ENCODE measurements at places on chromosomes 5 and 9.

- no peak for DNase-seq
Measured at GRCh38 chr9:110041452-110041851, 166.5 kb downstream of the C9orf152 start.

GRCh38 chr9:11204521-11204920, 591.7 kb upstream of the PTPRD start:
- DNase-seq = no peak

DNA sequence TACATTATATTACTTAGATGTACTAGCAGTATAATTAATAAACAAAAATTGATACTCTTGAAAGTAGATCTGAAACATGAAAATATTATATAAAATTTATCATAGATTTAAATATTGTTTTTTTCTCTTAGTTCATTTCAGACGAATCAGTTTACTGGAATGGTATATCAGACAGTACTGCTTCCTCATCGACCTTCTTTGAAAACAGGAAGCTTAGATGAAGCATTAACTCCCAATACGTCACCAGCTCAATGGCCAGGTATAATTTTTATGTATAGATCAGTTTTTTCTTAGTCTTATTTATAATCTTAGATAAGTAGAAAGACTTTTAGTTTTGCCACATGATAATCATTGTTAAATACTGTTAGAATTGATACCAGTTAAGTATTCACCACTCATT, 106.3 kb downstream of the DMXL1 start:
- no peak for DNase-seq

- DNase-seq = no peak
Measured at GRCh38 chr5:110663525-110663924, 62.9 kb downstream of the TMEM232 start.

GRCh38 chr9:106897236-106897635, 34.3 kb downstream of the ZNF462 start:
- peak; percentile 74 for DNase-seq

DNA sequence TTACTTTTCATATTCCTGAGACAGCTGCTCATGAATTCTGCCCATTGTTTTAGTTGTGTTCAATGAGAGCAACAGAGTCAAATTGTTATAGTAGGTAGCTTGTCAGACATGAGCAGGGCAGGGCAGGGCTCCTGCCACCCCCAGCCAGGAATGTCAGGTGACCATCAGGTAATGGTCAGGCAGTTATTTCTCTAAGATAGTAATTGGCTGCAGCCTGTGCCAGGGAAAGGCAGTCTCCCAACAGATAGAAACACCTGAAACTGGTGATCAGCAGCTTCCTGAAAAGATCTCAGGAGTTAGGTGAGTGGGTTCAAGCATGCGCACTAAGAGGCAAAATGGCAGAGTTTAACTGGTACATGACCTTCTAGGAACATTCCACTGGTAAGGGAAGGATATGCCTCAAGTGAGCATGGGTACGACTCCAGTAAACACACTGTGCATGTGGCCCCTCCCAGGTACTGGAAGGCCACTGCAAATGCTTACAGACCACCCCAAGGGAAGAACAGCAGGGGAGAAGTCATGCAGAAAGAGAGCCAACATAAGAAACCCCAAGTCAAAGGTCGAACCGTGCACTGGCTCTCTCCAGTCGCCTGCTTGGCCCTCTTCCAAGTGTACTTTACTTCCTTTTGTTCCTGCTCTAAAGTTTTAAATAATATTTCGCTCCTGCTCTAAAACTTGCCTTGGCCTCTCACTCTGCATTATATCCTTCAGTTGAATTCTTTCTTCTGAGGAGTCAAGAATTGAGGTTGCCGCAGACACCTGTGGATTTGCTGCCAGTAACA, 25.1 kb downstream of the CARTPT start:
- DNase-seq = no peak

DNA sequence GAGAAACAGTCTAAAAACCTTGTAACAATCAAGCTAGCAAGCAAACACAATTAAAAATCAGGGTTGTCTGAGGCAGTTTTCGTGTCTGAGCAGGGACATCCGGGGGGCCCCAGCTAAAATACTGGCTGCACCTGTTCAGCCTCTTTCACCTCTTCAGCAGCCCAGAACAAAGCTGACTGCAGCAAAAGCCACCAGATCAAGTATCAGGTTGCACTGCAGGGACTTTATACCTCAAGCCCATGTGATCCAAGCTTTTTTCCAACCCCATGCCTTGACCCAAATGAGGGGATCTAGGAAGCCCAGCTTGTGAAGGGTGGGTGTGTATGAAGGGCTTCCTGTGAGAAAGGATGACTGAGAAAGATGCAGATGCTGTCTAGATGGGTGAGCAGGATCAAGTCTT, 133.4 kb downstream of the SEMA6A start:
- DNase-seq = no peak

- DNase-seq = peak; percentile 53
Measured at GRCh38 chr5:78405829-78406750, 45.7 kb downstream of the SCAMP1 start.

DNA sequence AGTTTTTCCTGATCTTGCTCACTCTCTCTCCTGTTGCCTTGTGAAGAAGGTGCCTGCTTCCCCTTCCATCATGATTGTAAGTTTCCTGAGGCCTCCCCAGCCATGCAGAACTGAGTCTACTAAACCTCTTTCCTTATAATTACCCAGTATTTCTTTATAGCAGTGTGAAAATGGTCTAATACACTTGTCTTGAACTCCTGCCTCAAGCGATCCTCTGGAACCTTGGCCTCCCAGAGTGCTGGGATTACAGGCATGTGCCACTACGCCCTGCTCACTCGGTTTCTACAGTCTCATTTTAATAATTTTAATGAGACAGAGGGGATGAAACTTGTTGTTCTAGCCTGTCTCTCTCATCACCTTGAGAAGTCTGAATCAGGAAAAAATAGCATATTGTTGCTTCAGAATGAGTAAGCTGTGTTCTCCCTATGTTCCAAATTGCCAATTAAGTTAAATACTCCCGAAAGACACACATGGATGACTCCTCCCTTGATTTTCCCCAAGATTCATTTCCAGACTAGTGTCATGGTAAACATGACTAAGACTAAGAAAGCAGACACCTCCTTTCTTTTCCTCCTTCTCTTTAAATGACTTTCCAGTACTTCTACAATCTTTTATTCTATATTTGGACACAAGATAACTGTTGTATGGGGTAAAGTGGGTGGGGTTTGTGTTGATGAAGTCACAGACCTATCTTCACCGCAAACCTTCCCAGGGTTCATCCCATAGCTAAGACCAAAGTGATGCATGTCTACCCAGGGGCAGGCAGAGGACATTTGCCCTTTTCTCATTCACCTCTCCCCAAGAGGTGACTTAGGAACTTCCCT, 7.8 kb upstream of the DNAJC18 start:
- peak; percentile 58 for DNase-seq

GRCh38 chr5:62732677-62733121, 154.1 kb downstream of the LRRC70 start:
- no peak for DNase-seq

DNA sequence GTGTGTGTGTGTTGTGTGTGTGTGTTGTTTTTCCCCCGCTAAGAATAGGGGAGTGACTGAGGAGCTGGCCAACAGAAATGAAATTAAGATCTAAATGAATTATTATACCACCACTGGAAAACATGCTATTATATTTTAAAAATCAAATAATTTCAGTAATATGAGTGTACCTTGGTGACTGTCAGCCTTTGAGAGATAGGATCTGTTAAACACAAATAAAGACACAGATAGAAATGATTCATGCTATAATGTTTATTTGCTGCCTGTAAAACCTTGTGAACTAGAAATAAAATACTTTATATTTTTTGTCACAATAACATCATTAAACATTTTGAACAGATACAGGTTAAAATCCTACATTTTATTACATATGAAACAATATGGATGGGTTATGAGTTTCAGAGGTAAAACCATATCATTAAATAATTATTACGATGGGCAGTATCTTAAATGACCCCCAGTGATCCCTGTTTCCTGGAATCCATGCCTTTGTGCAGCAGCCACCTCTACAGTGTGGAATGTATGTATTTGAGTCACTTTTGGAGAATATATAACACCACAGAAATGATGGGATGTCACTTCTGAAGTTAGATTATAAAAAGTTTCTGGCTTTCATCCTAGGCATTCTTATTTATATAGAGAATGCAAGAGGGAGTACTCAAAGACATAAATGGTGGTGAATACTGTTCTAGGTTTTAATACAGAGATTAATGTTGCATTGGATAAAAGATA, 617.2 kb downstream of the CDH18 start:
- DNase-seq = no peak

GRCh38 chr5:39331861-39332381, 32.4 kb downstream of the C9 start:
- DNase-seq = peak; percentile 78

DNA sequence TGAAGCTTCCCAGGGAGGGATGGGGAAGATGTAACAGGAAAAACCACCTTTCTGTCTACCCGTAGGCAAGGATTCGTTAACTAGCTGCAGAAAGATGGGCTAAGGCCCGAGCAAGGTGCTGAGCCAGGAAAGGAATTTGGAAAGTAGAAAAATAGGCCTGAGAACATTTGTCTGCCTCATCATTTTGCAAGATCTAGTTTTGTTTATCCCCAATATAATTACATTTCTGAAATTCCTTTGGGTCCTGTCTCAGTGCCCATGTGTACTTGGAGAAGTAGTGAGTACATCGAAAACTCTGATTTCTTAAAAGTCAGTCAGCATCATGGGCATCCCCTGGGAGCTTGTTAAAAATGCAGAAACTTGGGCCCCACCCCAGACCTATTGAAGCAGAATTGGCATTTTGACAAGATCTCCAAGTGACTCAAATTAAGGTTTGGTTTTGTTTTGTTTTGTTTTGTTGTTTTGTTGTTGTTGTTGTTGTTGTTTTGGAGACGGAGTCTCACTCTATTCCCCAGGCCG, 52.1 kb upstream of the CEMIP2 start:
- peak; percentile 85 for DNase-seq

- DNase-seq = no peak
Measured at GRCh38 chr9:1048811-1049210, 1.3 kb upstream of the DMRT2 start.

DNA sequence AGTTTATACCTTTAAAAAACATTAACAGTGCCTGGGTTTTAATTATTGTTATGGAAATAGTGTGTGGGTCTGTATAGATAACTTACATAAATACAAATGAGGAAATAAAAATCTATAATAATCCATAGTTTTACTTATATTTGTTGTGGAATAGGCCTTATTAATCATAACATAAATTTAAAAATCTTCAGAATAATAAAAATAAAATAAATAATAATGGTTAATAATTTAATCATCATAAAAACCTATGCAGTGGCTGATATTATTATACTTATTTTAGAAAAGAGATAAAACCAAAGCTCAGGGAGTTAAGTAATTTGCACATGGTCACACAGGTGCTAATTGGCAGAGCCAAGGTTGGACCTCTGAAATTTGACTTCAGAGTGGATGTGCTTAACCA, 785.3 kb upstream of the SEMA6A start:
- DNase-seq = no peak

DNA sequence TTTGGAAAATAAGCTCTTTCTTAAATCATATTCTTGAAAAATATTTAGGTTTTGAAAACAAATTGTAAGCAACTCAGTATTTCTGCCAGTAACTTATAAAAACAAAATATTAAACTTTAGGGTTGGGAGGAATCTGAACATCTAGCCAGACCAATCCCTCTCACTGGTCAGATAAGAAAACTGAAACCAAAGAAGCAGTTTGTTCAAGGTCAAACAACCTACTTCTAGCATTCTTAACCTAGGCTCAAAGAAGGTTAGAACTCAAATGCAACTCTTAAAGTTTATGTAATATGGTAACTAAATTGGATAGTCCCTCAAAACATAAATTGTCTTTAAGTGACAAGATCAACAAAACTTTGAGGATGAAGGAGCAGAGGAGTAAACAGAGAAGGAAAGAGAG, 374.9 kb upstream of the TNC start:
- DNase-seq = no peak

GRCh38 chr5:57736716-57737115, 254.1 kb upstream of the ACTBL2 start:
- DNase-seq = peak; percentile 52

DNA sequence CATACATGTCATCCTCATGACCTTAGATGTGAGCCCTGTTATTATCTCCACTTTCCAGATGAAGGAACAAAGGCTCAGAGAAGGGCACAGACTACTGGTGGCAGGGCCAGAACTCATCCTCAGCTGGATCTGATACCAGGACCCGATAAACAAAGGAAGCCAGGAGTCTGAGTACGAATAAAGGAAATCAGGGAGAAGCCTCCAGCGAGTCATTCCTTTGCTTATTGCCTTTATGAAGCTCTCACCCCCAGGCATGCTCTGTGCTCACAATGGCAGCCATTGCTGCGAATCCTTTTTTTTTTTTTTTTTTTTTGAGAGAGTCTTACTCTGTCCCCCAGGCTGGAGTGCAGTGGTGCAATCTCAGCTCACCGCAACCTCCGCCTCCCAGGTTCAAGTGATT, 130.1 kb downstream of the GAPVD1 start:
- DNase-seq = no peak

- no peak for DNase-seq
Measured at GRCh38 chr9:123659358-123659757, 270.6 kb downstream of the DENND1A start.

DNA sequence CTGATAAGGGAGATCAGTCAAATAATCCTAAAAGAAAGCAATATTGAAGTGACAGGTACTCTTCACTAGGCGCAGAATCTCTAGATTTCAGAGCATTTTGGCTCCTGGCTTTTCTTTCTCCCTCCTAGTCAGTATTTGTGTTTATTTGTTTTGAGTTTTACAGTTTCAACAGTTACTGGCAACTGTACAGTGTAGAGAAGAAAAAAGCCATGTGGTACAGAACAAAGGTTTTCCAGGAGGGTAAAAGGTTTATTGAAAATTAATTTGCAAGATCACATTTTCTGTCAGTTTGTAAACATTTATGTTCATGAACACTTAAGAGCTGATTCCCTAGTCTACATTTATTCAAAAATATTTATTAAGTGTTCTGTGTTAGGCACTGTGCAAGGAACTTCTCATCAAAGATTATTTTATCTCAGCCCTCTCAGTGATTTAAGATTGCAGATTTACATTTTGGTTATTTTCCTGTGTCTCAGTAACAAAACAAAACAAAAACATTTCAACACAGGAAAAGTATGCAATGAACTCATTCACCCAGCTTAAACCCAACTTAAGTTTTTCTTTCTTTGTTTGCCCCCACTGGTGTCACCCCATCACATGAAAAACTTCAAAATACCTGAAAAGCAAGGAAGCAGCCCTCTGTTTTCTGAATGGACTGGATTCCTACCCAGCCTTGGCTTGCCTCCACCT, 12.9 kb downstream of the MINAR2 start:
- no peak for DNase-seq

- DNase-seq = no peak
Measured at GRCh38 chr5:5532306-5533076, 110.0 kb downstream of the ICE1 start.

Measured in AG10803 (cell line).